Spinal cord (tissue), 10 donors: ENCODE measurements at places on chromosomes 3 and 15.

GRCh38 chr15:99096894-99097426 is 7.9 kb upstream of the SYNM start:
- no peak for DNase-seq

DNA sequence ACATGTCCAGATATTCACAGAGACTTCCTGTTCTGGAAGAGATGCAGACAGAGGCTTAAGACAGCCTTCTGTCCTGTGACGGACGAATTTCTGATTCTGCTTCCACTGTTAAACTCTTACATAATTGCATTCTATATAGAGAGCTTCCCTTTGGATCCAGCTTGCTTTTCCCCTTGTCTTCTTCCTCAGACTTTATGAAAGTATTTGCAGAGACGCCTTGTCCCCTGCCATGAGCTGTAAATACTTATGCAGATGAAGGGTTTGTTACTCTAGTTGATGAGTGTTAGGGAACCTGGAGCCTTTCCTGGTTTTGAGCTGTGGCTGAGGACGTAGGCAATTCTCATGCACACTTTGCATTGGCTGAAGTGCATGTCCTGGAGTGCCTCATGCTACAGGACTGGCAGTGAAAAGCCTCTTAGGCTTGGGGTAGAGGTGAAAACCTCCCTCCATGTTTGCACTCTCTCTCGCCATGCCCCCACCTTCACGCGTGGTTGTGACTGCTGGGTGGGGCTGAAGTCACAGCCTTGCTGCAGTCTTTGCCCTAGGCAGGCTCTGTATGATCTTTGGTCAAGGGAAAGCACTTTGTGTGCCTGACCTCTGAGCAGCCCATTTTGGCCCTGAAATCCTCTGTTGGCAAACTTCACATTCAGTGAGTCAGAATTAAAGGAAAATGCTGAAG is 286.6 kb downstream of the PTPRG start:
- DNase-seq: no peak

GRCh38 chr3:70531063-70531657 is 218.7 kb upstream of the MDFIC2 start:
- peak; percentile 32 for DNase-seq

DNA sequence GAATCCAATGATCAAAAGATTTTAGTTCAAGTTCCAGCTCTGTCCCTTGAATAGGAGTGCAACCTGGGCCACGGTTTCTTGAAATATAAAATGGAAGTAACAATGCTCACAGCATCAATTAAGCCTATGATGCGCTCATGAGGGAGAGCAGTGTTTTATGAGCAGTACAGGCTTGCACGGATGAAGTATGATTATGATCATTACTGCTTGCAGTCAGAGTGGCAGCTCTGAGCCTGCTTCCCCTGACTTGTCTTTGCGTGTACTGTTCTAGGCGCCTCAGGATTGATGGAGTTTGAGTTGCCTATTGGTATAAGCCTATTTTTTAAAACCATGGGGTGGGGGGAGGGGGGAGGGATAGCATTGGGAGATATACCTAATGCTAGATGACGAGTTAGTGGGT is 37.0 kb downstream of the ITGB5 start:
- no peak for DNase-seq

DNA sequence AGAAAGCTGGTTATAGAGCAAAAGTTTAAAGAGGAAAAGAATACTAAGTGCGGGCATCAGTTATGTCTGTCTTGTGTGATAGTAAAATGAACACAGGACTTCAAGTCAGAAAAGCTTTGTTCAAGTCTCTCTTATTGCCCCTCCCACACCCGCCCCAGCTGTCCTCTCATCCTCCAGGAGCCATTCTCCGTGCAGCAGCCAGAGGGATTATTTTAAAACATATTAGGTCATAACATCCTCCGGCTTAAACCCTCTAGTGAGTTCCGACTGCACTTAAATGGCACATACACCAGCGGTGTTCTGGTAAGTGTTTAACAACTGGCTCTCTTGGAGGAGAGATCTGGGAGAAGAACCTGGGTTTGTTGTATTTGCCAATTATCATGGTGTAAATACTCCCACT is 104.8 kb upstream of the TNFAIP8L3 start:
- no peak for DNase-seq

GRCh38 chr15:68187559-68187958 is 17.6 kb downstream of the CALML4 start:
- DNase-seq: peak; percentile 88

DNA sequence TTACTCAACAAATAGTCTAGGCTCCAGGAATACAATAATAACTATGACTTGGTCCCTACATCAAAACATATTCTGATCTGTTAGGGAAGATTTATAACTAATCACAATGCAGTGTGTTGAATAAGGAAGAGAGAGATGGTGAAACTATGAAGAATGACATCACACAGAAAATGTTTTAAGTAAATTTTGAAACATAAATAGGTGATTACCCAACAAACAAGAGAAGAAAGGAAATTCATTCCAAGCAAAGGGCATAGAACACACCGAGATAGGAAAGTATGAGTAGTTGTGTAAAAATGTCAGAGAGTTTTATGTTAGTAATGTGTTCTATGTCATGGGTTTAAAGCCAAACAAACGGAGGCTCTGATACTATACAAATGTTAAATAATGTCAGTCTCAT is 13.4 kb downstream of the SEC62 start:
- no peak for DNase-seq

GRCh38 chr3:119293871-119294695 is at the start of gene ARHGAP31:
Gene ARHGAP31, plus strand, starts transcription at chr3:119294383. Its CDS starts 522 bp downstream, at chr3:119294905.
- DNase-seq: peak; percentile 87
